ENCODE measurements at places on chromosomes 1 and 21. TPM values are rescaled to one million over a fixed set of nuclear protein-coding genes. Genes with fewer than 3 reads are reported as not detected.

PRRX1 gene
- total RNA-seq = 108 TPM

S100A2 gene
- total RNA-seq = 470 TPM

TRNP1 gene
- 13.0 TPM for total RNA-seq

CNR2 gene
- not detected for total RNA-seq

C1orf53 gene
- 6.4 TPM for total RNA-seq

SV2A gene
- 7.6 TPM for total RNA-seq

CD5L gene
- not detected for total RNA-seq

S100A4 gene
- total RNA-seq = 375 TPM

CR2 gene
- total RNA-seq = not detected

DNA sequence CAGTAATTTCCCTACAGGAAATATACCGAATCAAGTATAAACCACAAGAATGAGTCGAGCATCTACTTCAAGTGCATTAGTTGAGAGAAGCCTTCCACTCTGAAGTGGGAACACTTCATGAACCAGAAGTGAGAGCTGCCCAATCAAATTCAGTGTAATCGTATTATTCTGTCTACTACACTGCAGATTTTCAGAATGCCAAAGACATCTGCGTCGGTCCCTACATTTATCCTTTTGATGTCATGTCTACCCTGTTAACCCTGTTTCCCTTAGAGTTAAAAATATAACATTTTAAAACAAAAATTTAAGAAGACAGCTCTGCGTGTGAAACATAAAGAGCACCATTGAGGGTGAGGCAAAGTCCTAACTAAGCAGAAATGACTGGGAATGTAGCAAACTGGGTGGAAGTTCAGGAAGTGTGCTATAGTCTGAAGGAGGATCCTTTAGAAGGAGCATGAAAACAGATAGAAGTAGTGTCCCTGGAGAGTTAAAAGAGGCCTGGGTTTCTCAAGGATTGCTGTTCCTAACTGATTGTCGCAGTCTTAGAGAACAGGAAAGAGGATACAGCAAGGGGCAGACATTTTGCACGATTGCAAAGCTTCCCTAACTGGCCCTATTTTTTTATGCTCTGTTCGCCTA lies 291.2 kb downstream of the PTPRC start:
- DNase-seq = no peak

- no peak for DNase-seq
Observed at GRCh38 chr1:22241250-22241649, 98.4 kb upstream of the WNT4 start.

- no peak for DNase-seq
Observed at GRCh38 chr1:17765444-17766411, 10.6 kb downstream of the ACTL8 start.

DNA sequence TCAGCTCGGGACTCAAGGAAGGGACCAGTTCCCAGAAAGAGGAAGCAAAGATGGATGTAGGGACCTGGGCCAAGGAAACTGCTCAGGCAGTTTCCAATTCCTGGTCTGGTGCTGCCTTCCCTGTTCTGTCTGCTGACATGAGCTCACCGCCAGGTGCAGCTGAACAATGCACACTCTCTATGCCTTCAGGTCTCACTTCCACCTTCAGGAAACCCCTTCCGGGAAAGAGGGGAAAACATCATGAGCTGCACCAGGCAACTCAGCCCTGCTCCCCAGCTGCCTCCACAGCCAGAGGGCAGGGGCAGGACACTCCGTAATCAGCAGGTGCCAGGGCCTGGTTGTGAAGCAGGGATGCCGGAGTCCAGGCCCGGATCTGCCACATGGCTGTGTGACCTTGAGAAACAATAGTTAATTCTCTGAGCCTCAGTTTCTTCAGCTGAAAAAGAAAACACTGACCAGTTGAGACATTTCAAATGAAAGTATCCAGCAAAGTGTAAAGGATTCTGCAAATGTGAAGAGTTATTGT lies 27.8 kb downstream of the SMIM12 start:
- DNase-seq = peak; percentile 46

- no peak for DNase-seq
Observed at GRCh38 chr1:11455967-11456570, 22.9 kb upstream of the DISP3 start.

DNA sequence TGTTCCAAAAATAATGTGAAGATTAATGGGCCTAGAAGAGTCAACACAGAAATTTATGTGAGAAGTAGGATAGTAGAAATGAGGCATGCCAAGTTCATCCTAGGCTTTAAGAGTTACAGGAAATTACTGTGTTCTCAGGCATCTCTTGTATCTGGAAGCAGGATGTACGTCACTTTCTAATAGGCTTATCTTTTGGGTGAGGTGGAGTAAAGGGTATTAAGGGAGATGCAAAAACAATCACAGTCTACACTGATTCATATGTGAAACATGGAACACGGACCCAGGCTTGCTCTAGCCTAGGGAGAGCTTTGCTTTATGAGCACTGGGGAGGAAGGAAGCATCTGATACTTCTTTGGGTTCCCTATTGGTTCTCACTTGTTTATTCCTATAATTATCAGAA lies 84.5 kb upstream of the RGS4 start:
- DNase-seq = no peak

GRCh38 chr1:84581648-84582047 lies 7.4 kb upstream of the CTBS start:
- no peak for DNase-seq

- DNase-seq = no peak
Observed at GRCh38 chr1:205225901-205226765, 1.6 kb upstream of the TMCC2 start.

DNA sequence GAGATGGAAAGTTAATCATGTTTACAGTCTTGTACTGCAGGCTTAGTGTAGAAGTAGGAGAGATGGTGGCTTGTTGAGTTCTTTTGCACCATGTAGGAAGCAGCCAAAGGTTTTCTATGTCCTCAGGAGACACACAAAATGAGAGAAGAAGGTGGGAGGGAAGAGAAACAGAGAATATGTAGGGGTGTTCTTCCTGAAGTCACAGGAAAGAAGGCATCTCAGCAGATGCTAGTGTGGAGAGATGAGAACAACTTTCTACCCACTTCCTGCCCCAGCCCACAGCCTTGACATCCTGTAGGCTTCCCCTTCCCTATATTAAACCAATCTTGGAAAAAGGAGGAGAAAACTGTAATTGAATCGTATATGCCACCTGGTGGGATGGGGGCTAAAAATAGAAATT lies 217.0 kb downstream of the S1PR1 start:
- no peak for DNase-seq

DNA sequence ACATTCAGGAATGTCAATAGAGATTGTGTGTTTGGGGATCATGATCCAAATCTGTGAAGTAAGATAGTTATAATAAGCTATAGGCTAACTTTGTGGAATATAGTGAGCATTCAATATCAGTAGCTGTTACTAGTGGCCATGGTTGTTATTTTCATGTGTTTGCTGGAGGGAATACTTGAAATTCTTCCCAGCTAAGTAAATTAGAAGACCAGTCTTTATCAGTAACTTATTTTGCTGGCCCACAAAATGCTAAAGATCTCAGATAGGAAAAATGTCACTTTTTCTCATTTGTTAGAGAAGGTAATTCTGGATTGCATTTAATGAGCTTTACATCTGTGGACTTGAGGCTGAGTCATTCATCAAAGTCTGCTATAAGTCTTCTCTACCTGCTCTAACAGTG lies 156.1 kb upstream of the LRRC7 start:
- no peak for DNase-seq

DNA sequence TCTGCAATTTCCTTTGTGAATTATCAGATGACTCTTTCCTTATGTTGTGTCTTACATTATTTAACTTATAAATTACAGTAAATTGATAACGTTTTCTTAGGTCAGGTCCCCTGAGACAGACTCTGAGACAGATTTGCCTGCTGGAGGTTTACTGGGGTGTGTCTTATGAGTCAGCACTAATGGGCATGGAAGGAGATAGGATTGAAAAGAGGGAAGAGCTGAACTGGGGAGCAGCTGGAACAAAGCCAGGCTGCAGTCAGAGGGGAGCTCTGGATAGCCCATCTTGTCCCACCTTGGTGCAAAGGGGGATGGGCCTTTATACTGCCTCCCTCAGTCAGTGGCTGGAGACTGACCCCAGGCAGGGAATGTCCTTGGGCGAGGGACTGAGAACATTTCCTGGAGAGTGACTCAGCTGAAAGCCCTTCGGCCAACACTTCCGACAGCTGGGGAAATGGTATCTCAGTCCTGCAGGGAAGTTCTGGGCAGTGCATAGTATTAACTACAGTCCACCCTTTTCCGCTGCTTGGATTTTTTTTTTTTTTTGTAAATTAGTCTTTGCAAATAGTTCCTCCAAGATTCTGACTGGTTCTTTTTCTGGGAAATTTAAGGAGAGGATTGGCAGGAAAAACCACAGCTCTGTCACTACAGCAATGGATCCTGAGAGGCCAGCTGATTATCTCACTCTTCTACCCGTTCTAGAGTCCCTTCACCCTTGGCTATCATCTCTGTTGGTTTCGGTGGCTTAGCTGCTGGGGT lies 39.1 kb upstream of the CDC42BPA start:
- DNase-seq = no peak

GRCh38 chr1:5423109-5423508 lies 569.1 kb downstream of the NPHP4 start:
- no peak for DNase-seq

- no peak for DNase-seq
Observed at GRCh38 chr1:109530457-109531087, 9.1 kb upstream of the GPR61 start.

- DNase-seq = no peak
Observed at GRCh38 chr1:48794816-48795215, 18.1 kb upstream of the BEND5 start.

- DNase-seq = no peak
Observed at GRCh38 chr1:25651036-25651640, 34.5 kb downstream of the MAN1C1 start.

GRCh38 chr1:37288900-37289299 lies 185.5 kb upstream of the ZC3H12A start:
- no peak for DNase-seq

- no peak for DNase-seq
Observed at GRCh38 chr1:202018468-202019234, 8.3 kb downstream of the ELF3 start.

DNA sequence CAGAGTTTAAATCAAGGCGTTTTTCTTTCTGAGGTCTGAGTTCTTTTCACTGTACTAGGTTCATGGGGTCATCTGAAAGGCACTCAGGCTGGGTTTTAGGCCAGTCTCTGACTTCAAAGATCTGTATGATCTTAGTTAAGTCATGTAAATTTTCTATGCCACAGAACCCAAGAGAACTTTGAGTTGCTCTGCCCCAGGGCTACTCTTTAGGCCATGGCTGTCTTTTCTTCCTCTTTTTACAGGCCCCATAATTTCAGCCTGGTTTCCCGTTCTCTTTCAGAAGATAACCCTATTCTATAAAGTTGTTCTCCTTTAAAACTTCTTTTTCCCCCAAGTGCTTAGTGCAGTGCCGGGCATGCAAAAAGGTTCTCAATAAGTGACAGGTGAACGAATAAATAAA lies 26.1 kb downstream of the METTL13 start:
- no peak for DNase-seq

- no peak for DNase-seq
Observed at GRCh38 chr1:45879885-45880598, 76.6 kb downstream of the MAST2 start.

DNA sequence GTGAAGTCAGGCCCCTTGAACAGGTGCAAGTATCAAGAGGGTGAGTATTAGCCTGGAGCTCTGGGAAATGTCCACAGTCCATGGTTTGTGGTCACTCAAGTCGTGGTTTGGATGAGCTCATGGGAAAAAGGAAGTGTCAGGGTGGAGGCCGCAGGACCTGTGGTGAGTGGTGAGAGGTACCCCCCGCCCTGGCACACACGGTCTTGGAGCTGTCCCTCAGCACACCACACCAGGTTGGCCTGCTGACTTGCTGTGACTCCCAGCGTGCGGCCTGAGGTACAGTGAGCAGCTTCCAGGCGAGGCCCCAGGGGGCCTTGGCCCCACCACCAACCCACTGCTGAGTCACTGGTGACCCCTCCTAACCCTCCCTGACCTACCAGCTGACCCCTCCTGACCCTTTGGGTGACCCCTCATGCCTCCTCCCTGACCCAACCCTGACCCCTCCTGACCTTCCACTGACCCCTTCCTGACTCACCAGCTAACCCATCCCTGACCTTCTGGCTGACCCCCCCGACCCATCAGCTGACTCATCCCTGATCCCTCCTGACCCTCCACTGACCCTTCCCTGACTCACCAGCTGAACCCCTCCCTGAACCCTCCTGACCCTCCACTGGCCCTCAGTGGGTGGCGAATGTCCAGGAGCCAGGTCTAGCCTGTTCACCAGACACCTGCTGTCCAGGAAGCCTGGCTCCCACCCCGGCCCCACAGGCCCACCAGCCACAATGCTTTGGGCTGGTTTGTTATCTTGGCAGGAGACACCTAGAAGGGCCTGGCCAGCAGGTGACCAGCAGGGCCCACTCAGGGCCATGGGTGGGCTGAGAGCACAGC lies 34.8 kb upstream of the RNF187 start:
- no peak for DNase-seq

GRCh38 chr1:111878649-111879048 lies 110.8 kb downstream of the KCND3 start:
- DNase-seq = no peak

DNA sequence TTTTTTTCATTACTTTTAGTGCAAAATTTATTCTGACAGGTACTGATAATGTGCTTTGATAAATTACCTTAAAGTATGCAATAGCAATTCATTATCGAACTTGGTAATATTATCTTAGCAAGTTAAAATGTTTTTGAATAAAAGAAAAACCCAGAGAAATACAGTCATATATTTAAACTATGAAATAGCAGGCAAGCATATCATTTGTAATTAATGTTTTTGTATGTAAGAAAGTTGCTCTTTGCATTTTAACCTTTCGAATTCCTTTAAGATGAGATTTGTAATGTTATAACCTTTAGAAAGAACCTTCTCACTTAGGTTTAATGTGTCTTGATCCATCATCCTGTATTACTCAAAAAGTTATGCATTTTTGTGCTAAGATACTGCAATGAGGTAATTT lies 585.6 kb downstream of the PTBP2 start:
- DNase-seq = no peak

DNA sequence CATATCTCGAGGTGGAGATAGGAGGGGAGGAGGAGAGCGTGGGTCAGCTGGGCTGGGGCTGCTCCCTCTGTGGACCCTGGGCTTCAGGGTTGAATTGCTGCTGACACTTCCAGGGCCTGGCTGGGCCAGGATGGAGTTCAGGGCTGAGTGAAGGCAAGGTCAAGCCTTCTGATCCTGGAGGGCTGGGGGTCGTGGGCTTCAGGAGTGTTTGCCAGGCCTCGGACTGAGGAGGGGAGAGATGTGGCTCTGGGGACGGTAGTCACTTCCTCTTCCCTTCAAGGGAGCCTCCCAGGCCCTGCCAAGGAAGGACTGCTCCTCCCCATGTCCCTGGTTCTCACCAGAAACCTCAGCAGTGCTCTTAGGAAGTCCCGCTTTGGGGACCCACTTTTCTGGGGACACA lies 12.1 kb upstream of the FAM131C start:
- no peak for DNase-seq

GRCh38 chr1:30801771-30802198 lies 44.2 kb upstream of the LAPTM5 start:
- no peak for DNase-seq
